AG20443 (cell line): ENCODE measurements at places on chromosomes 1 and 21.
A peak's percentile ranks its signal among the peaks of the same experiment; 100 is the strongest.

GRCh38 chr1:21278208-21278859 is 11.9 kb downstream of the ECE1 start:
- no peak for DNase-seq

DNA sequence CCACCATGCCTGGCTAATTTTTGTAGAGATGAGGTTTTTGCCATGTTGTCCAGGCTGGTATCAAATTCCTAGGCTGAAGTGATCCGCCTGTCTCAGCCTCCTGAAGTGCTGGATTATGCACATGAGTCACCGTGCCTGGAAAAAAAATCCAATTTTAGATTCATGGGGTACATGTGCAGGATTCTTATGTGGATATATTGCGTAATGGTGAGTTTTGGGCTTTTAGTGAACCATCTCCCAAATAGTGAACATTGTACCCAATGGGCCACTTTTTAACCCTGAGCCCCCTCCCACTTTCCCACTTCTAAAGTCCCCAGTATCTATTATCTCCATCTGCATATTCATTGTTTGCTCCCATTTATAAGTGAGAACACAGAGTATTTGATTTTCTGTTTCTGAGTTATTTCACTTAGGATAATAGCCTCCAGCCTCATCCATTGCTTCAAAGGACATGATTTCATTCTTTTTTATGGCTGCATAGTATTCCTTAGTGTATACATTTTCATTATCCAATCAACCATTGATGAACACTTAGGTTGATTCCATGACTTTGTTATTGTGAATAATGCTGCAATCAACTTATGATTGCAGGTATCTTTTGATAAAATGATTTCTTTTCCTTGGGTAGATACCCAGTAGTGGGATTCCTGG is 104.4 kb downstream of the MAP3K21 start:
- no peak for DNase-seq

GRCh38 chr21:16794950-16795349 is 717.9 kb upstream of the CXADR start:
- DNase-seq = peak; percentile 77

DNA sequence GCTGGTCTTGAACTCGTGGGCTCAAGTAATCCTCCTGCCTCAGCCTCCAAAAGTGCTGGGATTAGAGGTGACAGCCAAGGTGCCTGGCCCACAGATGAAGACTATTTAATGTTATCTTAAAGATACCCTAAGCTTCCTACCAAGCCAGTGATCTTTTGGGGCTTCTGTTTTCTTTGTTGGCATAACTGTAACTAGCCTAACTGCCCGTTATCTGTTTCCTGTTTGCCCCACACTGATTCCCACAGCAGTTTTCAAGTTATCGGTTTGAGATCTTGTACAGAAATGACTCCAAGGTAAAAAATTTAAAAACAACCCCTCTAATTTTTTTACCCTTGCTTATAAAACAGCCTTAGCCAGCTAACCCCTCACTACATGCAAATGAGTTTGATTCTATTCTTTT is 12.4 kb downstream of the SELL start:
- DNase-seq = no peak

- DNase-seq = no peak
These were observed 637 bp downstream of the PLXNA2 start for GRCh38 chr1:208243527-208243966.

DNA sequence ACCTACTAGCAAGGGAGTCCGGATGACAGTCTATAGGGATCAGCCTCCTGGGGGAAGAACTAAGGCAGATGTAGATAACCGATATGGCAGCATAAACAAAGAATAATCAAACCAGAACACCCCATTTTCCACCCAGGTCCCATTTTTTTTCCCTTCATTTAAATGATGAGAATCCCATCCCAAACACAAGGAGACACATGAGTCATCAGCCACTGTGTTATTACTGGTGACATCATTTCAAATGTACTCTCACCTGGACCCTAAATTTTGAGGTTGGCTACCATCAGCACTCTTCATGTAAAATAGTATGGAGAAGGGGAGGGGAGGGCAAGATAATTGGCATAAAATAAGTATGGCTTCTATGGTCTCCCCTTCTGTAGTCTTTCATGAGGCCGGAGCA is 108.9 kb upstream of the GUCA2B start:
- DNase-seq = no peak

- DNase-seq = peak; percentile 74
These were observed 522 bp downstream of the TEX35 start for GRCh38 chr1:178513278-178513983.

- no peak for DNase-seq
These were observed 885 bp downstream of the OR2T10 start for GRCh38 chr1:248596615-248597014.

- DNase-seq = no peak
These were observed 62.5 kb downstream of the TGFB2 start for GRCh38 chr1:218407630-218408029.

DNA sequence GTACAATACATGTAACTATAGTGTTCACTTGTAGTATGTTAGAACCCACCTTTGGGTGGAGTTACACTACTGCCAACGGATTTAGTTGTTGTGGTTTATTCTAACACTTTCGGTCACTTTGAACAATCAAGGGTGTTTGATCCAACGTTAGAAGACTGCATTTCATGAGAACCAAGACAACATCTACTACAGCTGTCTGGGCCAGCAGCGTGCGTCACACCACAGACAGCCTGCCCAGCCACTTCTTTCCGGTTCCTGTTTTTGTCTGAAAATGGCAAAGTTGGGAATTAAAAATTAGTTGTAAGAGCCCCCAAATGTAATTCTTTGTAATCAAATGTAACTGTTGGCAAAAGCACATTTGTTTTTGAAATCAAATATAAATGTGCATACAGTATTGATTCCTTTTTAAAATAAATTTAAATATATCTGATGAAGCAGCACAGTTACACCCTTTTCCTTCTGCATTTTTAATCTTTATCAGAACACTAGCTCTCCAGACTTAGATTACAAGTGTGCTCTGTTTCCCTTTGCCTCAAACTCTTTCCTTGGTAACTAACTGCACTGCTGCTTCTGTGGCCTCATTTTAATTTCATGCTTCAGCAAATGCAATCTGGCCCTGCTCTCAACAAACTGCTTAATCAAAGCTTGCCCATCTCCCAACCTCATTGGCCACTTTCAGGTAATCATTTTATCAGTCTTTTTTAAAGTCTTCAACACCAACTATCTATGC is 86.6 kb upstream of the DPH5 start:
- DNase-seq = no peak

DNA sequence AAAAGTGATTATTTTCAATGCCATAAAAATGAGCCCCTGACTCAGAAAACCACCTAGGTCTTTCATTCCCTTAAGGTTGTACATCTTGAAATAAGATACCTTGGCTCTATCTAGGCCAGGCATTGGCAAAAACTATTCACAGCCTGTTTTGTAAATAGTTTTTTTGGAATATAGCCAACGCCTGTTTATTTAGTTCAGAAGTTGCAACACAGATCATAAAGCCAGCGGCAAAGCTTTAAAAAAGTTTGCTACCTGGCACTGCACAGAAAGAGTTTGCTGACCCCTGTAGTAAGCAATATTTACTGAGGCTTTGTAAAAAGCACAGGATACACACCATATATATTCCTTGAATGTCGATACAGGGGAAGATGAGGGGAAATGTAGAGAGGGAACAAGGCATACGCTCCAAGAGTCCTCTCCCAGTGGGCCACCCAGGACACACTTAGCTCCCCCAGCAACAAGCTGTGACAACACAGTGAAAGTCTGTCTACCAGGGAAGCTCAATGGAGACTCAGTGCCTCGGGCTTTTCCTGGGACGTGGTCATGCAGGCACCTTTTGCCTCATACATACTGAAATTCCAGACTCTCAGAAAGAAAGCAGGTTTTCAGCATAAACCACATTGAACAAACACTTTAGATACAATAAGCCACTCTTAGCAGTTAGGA is 20.5 kb downstream of the TARBP1 start:
- DNase-seq = no peak
